ENCODE measurements at places on chromosomes 2 and 18.

DNA sequence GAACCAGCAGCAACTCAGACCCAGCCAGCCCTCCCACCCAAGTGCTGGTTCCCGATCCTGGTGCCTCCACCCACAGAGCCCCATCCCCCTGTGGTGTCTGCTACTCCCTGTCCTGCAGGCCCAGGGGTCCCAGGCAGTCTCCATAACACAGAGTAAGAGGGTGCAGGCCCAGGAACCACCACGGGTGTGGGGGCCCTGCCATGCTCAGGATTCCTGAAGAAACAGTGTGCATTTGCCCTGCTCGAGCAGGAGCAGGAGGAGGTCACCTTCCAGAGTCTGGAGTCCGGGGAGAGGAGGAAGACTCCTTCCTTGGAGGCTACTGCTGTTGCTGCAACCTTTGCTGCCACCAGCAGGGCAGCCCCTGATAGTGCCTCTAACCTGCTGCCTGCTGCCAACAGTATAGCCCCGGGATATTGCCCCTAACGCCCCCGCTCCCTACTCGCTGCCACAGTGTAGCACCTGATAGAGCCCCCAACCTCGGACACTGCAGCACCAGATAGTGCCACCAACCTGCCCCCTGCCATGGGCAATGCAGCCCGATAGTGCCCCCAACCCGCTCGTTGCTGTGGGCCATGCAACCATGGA lies 46.8 kb upstream of the ANKRD62 start:
- DNase-seq = no peak

DNA sequence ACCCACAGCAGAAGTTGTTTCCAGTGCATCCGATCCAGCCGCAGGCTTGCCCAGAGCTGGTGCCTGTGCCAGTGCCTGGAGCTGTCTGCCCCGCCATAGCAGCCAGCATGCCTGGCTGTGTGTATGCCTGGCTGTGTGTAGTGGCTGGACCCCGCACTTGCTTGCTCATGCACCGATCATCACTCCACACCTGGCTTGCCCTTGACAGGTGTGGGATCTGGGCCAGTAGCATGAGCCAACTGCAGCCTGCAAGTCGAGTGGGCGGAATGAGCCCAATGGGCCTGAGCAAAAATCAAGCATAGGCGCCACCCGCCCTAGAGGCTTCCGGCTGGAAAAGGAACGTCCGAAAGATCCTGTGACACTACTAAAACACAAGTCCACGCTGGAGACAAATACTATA lies 74.5 kb downstream of the EPB41L3 start:
- no peak for DNase-seq

DNA sequence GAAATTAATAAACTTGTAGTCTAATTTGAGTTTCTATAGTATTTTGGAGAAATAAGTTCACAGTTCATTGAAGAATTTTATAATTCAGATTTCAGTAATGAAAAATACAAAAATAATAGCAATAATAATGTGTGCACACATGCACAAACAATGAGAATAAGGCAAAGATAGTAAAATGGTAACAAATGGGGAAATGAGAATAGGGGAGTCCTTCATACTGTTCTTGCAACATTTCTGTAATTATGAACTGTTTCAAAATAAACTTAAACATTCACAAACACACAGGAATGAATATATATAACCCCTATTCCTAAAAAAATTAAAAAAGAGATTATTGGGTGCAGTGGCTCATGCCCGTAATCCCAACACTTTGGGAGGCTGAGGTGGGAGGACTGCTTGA lies 63.9 kb downstream of the SPRED2 start:
- no peak for DNase-seq

DNA sequence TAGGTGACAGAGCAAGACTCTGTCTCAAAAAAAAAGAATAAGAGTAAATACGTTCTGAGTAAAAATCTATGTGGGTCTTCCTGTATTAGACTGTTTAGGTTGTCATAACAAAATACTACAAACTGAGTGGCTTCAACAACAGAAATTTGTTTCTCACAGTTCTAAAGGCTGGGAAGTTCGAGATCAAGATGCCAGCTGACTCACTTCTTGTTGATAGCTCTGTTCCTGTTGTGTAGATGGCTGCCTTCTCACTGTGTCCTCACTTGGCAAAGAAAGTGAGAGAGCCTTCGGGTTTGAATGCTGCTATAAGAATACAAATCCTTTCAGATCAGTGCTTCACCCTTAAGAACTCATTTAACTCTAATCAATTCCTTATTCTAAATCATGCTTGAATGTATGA lies 430.0 kb upstream of the VWC2L start:
- no peak for DNase-seq

GRCh38 chr2:229378386-229378785 lies 107.3 kb upstream of the PID1 start:
- DNase-seq = no peak
